ENCODE measurements at places on chromosomes 5 and 9.

- DNase-seq = no peak
Measured at GRCh38 chr5:170143710-170144109, 38.0 kb downstream of the FOXI1 start.

DNA sequence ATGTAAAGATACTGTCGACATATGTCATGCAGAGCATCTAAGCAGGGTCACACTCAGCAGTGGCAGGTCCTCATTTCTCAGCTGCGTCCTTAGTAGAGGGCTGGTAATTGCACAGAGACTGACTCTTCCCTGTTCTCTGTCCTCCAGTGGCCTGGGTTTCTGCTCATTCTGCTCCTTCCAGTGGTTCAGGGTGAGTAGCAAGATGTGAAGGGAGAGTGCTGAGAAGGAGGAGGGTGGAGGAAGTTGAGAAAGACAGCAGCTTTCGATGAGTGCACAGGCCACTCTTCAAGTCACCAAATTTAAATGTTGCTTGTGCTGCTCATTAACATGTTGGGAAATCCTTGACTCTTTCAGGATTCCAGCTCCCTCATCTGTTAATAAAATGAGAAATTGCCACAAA, 203.9 kb downstream of the FBXL7 start:
- no peak for DNase-seq

DNA sequence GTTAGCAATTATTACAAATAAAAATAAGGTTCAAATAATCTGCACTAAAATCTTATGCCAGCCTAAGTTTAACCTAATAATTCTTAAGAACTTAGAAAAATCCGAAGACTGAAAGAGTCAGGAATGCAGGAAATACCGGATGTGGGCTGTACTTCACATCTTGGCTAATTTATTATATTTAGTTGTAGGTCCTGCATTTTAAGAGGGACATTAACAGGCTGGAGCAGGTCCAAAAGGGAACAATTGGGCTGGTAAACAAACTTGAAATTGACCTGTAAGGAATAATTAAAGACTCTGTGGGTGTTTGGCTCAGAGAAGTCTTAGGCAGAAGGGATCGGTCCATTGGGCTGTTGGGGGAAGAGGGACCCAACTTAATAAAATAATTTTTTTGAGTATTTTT, 18.4 kb downstream of the GLRA1 start:
- no peak for DNase-seq

DNA sequence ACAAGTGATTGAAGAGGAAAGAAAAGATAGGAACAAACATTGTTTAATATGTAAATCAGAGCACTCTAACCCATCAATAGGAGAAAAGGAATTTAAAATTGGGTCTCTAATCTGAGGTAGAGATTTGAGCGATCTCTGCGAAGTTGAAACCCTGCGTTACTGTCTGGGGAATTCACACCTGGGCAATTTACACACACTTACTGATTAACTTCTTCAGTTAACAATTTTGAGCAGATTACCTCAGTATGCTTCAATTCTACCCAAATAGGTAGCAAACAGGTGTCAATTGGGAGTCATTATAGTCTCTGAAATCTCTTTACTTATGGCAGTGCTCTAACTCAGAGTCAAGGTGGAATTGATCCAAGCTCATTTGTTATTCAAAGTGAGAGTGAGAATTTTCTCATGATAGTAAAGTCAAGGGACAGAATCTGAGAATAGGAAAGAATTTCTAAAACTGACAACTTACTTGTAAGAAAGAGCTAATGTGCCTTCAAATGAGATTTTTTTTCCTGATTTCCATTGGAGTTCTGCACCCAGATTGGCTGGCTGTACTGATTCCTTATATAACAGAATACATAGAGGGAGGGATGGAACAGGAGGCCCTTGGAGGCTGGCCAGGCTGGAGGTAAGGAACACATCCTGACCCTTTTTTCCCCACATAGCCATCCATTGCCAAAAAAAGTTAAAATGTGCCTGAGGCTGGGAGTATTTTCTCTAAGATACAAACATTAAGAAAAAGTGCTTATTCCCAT, 27.1 kb upstream of the IFNA14 start:
- DNase-seq = no peak

DNA sequence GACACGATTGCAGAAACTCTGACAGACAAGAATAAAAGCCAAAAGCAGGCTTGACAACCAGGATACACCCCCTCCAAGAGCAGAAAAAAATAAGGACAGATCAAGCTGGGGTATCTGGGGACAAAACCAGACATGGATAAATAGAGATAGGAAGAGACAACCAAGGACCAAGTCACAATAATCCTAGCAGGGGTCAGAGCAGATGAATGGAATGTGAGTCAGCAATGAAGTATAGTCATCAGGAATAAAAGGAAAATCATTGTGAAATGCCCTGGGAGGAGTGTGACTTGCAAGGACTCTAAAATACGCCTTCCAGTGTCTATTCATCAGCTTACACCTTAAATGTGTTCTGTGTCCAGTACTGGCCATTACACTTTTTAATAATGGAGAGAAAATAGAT, 206.8 kb downstream of the CAAP1 start:
- no peak for DNase-seq

DNA sequence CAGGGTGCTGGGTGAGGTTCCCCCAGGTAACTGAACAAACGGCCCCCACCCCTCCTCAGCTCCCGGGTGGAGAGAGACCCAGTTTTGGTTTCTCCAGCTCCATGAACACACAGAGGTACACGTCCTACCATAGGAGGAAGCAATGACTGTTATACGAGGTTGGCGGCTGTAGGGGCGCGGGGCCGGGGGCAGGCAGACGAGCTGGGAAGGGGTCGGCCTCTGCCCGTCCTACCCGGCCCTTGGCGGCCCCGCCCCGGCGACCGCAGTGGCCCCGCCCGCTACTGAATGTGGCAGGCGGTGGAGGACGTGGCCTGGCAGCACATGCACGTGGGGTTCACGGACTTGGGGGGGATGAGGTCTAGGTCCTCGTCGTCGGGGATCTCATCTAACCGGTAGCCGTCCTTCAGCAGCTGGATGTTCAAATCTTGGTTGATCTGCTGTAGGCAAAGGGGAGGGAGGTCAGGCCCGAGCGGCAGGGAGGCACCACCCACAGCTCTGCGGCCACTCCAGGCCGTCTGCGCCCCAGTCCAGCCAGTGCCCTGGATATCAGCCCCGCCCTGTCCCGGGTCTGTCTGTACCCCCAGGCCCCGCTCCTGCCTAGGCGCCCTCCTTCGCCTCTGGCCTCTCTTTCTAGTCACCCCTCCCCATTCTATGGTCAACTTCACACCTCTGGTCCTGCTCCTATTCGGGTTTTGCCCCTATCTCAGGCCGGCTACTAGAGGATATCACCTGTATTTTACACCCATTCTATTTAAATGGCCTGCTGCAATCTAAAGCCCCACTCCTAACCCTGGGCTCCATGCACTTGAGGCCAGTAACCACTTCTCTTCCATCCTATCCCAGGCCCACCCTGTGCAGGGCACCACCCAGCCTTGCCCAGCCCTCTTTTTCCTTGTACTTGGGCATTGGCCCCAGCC, 24.2 kb upstream of the MYORG start:
- DNase-seq = no peak

DNA sequence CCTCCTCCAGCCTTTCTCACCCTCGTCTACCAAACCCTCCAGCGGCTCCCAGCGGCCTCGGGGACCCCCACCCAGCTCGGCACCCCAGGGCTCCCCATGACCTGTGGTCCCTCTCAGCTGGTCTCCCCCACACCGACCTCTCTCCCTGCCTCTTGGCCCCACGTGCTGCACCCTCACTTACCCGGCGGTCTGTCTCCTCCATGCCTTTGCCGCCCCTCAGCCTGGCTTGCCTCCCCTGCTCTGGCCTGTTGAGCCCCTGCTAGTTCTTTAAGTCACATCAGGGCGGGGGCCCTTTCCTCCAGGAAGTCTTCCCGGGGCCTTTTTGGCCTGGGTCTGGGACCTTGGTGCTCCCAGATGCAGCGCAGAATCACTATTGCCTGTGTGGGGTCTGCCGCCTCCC, 81.5 kb downstream of the LMX1B start:
- DNase-seq = no peak

GRCh38 chr5:153135411-153135810, 355.1 kb upstream of the GRIA1 start:
- DNase-seq = no peak

DNA sequence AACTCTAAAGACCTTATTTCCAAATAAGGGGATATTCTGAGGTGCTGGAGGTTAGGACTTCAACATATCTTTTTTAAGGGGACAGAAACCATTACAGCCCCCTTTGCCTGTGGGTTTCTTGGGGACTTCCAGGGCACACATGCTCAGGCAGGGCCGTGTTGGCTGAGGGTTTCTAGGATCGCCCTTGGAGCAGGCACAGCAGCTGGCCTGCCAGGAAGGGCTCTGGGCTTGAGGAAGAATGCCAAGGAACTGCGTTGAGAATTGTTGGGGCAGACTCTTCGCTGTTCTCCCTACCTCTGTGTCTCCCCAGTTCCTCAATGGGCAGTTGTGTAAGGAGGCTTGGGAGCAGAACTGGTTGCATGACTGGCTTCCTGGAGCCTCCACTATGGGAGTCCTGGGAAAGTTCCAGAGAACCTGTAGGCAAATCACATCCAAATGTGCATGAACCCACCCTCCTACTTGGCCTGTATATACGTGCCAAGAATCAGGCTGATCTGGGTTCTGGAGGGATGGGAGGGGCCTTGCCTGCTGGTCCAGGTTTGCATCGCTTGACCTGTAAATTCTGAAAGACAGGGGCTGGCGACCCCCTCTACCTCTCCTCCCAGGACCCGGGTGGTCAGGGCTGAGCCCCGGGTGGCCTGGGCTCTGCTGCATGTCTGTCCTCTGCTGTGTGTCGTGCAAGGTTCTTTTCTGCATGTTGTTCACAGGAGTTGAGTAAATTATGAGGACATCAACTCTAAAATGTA, 65.5 kb downstream of the HSPA4 start:
- no peak for DNase-seq

DNA sequence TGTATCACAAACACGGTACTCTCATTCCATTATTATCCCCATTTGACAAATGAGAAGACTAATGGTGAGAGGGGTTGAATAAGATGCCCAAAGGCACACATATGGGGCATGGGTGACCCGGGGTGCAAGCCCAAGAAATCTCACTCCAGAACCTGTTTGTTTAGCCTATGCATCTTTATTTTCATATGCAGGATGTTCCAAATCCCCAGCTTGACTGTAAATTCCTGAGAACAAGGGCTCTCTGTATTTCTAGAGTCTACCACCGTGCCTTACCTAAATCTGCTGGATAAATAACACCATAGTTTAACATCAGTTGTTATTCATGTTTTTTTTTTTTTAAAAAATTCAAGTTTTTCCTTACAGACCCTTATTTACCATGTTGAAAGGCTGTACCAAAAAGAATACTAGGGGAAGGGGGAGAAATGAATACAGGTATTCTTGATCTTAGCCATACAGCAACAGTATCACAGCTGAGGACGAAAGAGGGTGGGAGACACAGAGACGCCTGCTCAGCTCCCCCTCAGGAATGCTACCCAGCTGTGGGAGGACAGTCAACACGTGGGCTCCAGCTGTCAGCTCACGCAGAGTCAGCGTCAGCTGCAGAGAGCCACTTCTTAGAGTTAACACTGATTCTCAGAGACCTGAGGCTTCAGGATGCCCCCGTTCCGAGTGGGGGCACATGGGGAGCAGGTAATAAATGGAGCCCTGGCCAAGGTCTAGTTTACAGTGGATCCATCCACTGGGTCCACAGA, 86.6 kb downstream of the MED27 start:
- no peak for DNase-seq

DNA sequence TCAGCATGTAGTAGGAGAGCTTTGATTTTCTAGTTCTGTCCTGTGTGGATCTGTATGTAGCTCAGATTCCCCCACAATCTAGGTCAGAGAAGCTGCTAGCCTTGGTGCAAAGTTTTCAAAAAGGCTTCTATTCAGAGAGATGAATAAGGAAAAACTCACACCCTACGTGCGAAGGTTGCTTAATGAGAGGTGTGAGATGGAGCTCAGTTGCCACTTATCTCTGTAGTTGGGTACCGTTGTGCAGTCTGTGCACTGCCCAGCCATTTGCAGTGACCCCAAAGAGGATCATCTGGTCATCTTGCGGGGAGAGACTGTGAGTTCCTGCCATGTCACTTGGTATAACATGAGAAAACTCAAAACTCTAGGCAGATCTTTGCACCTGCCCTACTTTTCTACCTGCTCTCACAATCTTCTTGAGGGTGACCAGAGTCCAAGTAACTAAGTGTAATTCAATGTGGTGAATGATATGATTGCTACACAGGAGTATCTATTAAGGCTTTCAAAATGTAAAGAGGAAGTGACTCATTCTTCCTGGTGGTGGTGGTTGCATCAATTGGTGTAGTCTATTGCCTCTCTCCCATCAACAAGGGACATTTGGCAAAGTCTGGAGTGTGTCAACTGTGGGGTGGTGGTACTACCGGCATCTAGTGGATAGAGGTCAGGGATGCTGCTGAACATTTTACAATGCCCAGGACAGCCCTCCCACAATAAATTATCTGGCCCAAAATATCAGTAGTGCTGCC, 65.2 kb downstream of the TMC1 start:
- DNase-seq = no peak

- DNase-seq = no peak
Measured at GRCh38 chr5:6761333-6761732, 48.1 kb downstream of the TENT4A start.

- DNase-seq = no peak
Measured at GRCh38 chr9:18771763-18772162, 261.2 kb downstream of the SAXO1 start.

DNA sequence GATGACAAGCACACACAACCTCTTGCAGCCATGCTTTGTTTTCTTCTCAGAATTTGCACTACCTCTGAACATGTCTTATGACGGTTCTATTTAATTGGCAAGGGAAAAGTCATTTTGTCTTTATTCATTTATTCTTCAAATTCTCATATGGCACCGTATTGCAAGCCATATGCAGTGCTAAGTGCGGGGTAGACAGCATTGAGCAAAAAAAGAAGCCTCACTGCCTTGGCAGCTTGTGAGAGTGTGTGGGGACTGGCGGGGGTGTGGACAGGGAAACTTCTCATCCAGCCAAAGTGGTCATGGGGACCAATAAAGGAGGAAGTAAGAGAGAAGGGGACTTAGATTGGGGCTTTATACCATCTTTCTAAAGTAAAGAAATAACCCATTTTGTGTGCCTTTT, 160.0 kb downstream of the CDH12 start:
- no peak for DNase-seq

- no peak for DNase-seq
Measured at GRCh38 chr9:80437825-80438224, 866.1 kb downstream of the TLE4 start.

DNA sequence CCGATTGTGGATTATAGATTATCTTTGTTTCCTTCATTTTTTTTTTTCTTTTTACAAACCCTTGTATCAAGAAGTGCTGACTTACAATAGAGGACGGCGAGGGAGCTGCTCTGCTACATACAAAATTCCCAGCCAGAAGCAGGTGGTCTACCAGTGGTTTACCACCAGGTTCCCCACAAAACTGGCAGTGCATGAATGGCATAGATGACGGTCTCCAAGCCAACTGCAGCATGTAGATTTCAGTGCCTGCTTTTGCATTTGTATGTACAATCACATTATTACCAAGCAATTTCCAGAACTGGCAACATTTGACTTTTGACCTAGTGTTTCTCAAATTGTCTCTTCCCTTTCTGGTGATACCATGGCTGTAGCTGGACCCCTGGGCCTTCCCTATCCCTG, 84.0 kb downstream of the ACER2 start:
- DNase-seq = no peak

Measured in activated T-helper 1 cell treated with anti-CD3 and anti-CD28 coated beads, Interleukin-2, amount 50 U/mL, for 16 hours (primary cell).